Left cardiac atrium (tissue), 4 donors: ENCODE measurements at places on chromosomes 5 and 9. TPM values are rescaled to one million over a fixed set of nuclear protein-coding genes. Genes with fewer than 3 reads are reported as not detected.

The PCDHGB2 gene
- 4.0 TPM for total RNA-seq

The HSPB3 gene
- total RNA-seq = 309 TPM

- no peak for DNase-seq
These were observed 60.4 kb downstream of the RAPGEF1 start for GRCh38 chr9:131679261-131680020.

GRCh38 chr5:179260324-179261070, 84.8 kb downstream of the ADAMTS2 start:
- no peak for DNase-seq

DNA sequence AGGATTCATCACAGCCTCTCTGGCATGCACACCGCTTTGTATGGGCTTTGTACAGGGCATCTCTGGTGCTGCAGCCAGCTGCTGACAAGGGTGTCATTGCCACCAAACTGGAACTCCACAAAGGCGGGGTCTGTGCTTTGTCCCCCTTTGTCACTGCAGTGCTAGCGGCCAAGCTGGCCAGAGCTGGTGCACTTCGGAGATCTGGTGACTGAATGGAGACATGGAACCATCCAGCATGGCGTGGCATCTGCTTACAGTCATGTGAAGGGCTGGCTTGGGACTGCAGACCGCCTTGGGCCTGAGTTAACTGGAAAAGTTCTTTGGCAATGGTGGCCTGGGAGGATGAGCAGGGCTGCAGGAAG, 18.7 kb upstream of the COL5A1 start:
- peak; percentile 12 for DNase-seq

DNA sequence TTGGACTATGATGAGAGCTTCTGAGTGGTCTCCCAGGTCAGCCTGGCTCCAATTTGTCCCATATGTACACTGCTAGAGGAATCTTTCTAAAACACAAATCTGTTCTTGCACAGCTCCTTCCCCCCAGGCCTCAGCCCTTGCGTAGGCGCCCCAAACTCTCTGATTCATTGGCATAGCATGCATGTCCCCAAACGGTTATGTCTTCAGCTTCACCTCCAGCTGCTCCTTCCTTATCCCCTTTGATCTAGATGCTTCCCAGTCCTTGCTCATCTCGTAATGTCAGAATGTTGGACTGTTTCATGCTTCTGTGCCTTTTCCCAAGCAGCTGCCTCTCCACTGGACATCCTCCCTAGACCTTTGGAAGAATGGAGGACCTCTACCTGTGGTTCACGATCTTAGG, 60.1 kb upstream of the BASP1 start:
- DNase-seq = no peak
